ENCODE measurements at places on chromosomes 1 and 21. TPM values are rescaled to one million over a fixed set of nuclear protein-coding genes. Genes with fewer than 3 reads are reported as not detected.

Gene C1orf87
- total RNA-seq, result not detected

Gene RAB42
- 1.6 TPM for total RNA-seq

Gene DENND2C
- total RNA-seq, result under 0.01 TPM

DNA sequence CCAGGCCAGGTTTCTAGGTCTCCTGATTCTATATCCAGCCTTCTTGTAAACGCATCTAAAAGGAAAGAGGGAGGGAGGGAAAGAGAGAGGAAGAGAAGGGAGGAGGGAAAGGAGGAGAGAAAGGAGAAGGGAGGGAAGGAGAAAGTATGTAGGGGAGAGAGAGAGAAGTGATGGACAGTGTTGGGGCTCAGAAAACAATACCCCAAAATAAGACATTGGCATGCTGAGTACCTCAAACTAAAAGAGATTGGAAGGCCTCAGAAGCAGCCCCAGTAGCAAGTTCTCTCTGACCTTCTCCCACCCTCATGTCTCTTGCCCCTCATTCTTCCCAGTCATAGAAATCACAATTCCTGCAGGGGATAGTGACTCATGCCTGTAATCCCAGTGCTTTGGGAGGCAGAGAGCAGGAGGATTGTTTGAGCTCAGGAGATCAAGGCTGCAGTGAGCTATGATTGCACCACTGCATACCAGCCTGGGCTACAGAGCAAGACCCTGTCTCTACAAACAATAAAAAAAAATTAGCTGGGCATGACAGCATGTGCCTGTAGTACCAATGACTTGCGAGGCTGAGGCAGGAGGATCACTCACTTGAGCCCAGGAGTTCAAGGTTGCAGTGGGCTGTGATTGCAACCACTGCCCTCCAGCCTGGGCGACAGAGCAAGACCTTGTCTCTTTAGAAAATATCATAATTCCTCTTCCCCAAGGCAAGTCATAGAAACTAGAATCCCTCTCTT lies 51.2 kb downstream of the DNTTIP2 start:
- DNase-seq, result no peak

DNA sequence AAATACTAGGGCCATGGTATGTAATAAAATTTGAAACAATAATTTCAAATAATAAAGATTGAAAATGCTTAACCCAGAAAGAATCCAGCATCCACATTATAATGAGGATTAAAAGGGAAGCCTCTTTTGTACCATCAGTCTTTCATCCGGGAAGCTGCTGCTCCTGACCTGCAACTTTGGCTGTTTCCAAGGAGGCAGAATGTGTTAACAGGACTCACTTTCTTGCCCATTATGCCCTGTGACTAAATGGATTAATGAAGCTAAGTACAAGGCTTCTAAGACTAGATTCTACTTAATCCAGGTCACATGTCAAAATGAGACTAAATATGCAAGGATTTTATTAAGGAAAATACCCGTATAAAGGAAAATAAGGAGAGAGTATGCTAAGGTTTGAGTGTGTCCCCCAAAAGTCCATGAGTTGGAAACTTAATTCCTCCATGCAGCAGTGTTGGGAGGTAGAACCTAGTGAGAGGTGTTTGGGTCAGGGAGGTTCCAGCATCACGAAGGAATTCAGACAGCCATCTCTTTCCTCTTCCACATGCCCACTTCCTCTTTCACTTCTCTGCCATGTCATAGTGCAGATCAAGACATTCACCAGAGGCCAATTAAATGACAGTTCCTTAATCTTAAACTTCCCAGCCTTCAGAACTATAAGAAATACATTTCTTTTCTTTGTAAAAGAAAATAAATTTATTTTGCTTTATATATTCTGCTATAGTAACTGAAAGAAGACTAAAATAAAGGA lies 27.7 kb downstream of the FMO2 start:
- DNase-seq, result no peak

DNA sequence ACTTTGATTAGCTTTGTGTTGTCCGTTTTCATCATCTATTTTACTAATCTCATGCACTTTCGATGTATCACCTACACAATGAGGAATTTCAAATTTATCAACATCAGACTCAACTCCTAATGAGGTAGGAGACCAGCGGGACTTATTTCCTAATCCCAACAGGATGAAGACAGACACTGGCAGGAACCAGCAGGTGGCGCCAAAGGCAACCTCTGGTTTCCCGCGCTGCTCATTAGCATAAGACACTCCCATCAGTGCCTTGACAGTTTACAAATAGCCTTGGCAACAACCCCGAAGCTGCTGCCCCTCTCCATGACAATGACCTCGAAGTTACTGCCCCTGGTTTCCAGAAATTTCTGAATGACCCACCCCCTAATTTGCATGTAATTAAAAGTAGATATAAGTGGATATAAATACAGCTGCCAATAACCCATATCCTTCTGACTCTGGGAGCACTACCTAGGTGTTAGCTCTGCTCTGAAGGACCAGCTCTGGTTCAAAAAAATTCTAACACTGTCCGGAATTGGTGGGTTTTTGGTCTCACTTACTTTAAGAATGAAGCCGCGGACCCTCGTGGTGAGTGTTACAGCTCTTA lies 974.8 kb downstream of the ADGRL2 start:
- DNase-seq, result no peak
